G401 (cell line): ENCODE measurements at places on chromosomes 16 and 17. TPM values are rescaled to one million over a fixed set of nuclear protein-coding genes. Genes with fewer than 3 reads are reported as not detected.

HSF5 gene
- not detected in 2 replicates for total RNA-seq

DGKE gene
- total RNA-seq = 9.5 and 12.8 TPM in 2 replicates

ADAP2 gene
- total RNA-seq = 3.0 and 3.7 TPM in 2 replicates

DNA sequence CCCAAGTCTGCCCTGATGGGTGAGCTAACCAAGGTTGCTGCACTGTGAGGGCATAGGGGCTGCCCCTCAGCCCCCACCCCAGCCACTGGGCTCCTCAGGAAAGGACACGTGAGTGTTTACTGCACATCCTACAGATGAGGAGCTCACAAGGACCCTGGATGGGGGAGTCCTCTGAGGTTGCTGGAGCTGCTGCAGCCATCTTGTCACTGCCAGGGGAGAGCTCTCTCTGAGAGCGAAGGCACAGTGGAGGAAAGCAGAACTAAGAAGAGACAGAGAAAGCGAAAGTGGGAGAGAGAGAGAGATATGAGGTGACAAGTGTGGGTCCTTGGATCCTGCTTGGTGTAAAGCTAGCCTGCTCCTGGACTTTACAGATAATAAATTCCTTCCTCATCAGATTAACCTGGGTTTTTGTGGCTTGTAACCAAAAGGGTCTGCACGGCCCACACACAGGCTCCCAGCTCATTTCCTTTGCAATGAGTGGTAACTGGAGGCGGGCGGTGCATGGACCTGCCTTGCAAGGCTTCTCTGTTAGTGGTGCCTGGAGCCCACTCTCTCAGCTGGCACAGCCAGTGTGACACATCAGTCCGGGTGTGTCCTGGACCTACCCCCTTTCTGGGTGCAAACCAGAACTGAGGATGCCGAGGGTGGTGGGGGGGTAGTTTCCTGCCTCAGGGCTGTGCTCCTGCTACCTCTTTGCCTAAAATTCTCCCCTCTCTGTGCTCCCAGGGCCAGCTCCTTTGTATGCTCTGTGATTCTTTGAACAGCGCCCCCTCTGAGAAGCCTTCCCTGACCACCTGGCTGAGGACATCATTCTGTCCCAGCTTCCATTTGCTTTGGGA, 14.2 kb downstream of the SNX20 start:
- DNase-seq = no peak

GRCh38 chr16:27189335-27189972, 13.9 kb upstream of the KDM8 start:
- DNase-seq = no peak
